ENCODE measurements at places on chromosomes 6 and 20.

DNA sequence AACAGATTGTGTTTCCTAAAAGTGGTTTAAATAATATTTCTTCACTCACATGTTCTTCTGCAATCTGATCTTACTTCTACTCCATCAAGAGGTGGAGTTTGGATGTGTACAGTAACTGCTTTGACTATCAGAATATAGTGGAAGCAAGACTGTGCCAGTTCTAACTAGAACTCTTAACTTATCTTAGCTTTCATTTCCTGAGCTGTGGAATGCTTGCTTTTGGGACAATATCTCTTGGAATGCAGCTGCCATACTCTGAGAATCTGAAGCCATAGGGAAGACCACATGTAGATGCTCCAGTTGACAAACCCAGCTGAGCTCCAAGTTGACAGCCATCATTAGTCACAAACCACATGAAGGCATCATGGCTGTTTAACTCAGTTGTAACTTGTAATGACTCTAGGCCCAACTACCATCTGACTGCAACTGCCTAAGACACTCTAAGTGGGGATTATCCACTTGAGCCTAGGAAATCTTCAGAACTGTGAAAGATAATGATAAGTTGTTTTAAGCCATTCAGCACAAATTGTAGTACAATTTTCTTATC is 40.8 kb upstream of the MAN1A1 start:
- no peak for DNase-seq

DNA sequence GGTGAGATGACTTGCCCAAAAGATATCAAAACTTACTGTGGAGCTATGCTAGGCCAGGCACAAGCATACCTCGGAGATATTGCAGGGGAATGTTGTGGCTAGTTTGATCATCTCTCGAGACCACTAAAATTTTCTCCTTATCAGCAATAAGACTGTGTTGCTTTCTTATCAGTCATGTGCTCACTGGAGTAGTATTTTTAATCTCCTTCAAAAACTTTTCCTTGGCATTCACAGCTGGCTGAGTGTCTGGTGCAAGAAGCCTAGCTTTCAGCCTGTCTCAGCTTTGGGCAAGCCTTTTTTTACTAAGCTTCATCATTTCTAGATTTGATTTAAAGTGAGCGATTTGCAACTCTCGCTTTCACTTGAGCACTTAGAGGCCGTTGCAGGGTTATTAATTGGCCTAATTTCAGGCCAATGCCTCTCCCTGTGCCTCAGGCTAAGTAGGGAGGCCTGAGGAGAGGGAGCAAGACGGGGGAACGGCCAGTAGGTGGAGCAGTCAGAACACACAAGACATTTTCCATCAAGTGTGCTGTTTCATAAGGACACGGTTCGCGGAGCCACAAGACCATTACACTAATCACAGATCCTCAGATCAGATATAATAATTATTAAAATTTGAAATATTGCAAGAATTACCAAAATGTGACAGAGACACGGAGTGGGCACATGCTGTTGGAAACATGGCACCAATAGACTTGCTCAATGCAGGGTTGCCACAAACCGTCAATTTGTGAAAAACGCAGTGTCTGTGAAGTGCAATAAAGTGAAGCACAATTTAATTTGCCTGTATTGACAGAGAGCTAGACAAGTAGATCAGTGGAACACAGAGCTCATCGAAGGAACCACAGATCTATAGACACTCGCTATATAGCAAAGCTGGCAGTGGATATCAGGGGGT is 106.8 kb upstream of the SIRPG start:
- DNase-seq, result peak; percentile 46

- DNase-seq, result no peak
Measured at GRCh38 chr6:150636808-150637207, 37.1 kb downstream of the PLEKHG1 start.

DNA sequence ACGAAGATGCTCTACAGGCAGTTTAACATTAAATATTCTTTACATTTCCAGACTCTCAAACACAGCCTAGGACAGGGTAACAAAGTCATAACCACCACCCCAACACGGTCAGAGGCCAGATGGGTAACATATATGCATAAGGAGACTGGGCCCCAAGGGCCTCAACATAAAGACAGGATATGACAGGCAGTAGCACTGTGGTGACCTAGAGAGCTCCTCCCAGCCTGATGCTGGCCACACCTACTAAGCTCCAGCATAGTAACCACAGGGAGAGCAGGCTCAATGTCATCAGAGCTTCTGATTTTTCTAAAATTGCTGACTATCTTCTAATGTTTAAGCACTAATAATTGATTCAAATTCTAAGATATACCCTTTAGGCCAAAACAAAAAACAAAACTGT is 21.7 kb downstream of the SMLR1 start:
- DNase-seq, result no peak

- DNase-seq, result no peak
Measured at GRCh38 chr6:132490024-132490423, 22.9 kb downstream of the STX7 start.

- no peak for DNase-seq
Measured at GRCh38 chr6:44177691-44178423, 19.2 kb downstream of the CAPN11 start.
